ENCODE measurements at places on chromosomes 2 and 18.

- DNase-seq: no peak
Measured at GRCh38 chr18:61612517-61612916, 279.3 kb downstream of the CDH20 start.

- no peak for DNase-seq
Measured at GRCh38 chr2:215537611-215538010, 101.7 kb upstream of the FN1 start.

GRCh38 chr2:3430740-3431490, 51.4 kb downstream of the TRAPPC12 start:
- no peak for DNase-seq

GRCh38 chr2:189379287-189379630, 62.0 kb upstream of the WDR75 start:
- no peak for DNase-seq

DNA sequence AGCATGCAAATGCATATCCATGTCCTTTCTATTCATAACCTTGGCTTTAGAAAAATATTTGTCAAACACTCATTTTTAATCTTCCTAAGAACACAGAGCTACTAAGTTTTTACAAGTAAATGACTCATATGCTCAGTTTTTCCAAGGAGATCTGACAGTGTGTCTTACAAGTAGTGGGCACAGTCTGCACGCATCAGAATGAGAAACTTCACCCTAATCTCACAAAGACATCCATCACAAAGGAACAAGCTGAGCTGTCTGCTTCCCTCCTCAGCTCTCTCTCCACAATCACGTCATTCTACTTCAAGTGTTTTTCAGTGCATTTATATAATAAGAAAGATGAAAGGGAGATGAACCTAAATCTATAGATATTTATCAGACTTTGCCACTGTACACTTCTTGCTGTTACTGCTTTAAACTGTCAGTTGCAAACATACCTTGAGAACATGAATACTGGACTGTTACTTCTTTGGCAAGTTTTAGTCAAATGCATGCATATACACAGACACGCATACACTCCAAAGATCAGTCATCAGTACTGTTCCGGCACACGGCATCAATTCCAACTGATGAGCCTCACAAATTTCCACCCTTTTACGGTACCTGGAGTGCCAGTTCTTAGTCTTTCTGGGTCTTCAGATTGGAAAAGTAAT, 75.7 kb downstream of the RBMS1 start:
- no peak for DNase-seq

- DNase-seq: no peak
Measured at GRCh38 chr2:186455613-186456012, 30.4 kb upstream of the ZC3H15 start.

GRCh38 chr2:71727562-71727961, 274.2 kb downstream of the DYSF start:
- DNase-seq: no peak

- no peak for DNase-seq
Measured at GRCh38 chr2:160305081-160305750, 105.1 kb upstream of the ITGB6 start.

GRCh38 chr2:505941-506340, 171.3 kb downstream of the TMEM18 start:
- no peak for DNase-seq

DNA sequence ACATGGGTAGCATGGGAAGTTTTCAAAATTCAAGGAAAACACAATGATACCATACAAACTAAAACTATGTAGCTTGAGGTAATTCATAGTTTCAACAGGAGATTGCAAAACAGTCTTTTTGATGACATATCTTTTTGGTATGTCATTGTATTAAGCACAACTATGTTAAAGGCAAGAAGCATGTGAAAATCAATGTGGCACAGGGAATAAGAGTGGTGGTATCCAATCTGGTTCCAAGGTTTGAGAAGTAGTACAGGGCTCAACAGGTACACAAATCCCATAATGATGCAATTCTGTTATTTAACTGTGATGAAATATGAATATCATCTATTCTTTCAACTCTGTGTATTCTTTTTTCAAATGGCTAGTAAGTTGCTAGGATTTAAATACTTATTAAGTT, 16.4 kb upstream of the DLX2 start:
- no peak for DNase-seq

DNA sequence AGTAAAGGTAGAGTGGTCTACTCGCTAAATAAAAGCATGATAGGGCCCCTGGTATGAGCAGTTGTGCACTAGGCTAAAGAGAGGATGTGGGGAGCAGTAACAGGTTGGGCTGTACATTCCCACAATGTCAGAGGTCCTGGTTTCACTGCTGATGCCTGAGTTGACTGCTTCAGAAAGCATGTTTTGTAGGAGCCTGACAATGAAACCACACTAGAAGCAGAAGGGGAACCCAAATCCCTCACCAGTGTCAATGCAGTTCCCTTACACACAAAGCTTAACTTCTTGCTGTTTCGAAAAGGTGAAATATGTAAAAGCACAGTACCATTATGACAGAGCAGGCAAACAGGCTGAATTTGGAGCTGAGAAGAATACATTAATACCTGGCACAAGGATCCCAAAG, 291.7 kb upstream of the KYNU start:
- DNase-seq: no peak

GRCh38 chr2:135786823-135787222, 45.2 kb downstream of the UBXN4 start:
- no peak for DNase-seq

GRCh38 chr2:83113953-83114352, 1345.1 kb downstream of the SUCLG1 start:
- no peak for DNase-seq

DNA sequence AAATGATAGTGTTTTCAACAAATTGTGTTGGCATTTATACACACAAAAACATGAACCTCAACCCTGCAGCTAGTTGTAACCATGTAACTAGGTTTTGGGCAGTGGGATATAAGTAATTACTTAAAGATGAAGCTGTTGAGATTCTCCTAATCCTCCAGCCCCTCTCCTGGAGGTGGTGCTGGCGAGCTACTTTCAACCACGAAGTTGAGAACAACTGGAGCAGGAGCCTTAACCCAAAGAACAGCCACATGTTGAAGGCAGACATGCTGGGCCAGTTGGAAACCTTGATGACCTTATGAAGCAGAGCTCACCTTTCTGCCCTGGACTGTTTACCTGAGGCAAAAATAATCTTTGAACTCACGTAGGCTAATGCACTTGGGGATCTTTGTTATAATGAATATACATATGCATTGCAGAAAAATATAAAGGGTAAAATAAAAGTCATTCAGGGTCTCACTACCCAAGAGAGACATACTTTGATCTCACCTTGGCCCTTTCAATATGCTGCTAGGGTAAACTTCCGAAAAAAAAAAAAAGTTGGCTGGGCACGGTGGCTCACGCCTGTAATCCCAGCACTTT, 89.6 kb upstream of the NPAS2 start:
- DNase-seq: peak; percentile 51

DNA sequence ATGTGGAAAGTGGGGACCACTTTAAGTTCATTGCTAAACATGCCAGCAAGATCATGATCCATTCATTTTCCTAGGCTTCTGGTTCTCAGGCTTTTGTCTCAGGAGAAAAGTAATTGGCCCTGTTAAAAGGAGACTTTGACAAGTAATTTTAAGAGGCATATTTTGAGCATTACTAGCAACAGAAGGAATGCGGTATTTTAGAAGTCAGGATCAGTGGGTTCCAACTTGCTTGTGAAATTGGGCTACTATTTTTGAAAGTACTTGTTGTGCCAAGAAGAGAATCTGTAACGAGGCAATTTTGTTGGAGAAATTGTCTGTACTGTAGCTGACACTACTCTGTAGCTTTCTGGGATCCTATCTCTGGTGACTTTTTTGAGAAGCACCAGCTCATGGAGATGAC, 59.4 kb downstream of the CERS6 start:
- no peak for DNase-seq

GRCh38 chr2:128625421-128625820, 306.8 kb upstream of the HS6ST1 start:
- no peak for DNase-seq

DNA sequence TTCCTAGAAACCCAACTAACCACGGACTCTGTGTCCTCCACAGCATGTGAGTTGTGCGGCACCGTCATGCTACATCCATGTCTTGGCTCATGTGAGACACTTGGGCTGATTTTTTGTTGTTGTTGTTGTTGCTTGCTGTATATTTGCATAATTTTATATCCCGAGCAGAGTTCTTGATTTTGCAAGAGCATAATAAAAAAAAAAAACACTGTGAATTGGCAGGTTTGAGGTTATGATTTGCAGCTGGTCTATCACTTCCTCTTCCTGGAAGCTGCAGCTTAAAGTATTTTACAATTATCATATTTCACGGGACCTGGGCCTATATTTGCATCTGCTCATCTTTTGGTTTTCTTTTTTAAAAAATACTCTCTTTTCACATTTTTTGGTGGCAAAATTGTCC, 142.3 kb upstream of the NRP2 start:
- DNase-seq: no peak

DNA sequence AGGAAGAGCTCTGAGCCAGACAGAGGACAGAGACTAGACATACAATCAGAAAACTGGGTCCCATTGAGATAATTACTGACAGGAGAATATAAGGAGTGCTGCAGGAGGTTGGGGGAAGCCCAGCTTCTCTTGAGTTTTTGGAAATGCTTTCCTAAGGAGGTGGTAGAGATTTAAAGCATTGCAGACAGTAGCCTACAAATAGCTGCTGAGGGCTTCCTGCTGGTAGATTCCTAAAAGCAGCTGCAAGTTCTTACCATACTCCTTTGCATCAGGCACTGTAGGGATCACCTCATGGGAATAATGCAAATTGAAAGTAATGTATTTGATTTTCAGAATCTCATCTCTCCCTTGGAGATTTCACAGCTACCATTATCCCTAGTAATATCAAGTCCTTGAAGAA, 902.6 kb upstream of the GCFC2 start:
- DNase-seq: no peak

- no peak for DNase-seq
Measured at GRCh38 chr2:78592491-78592890, 433.0 kb upstream of the REG3G start.

DNA sequence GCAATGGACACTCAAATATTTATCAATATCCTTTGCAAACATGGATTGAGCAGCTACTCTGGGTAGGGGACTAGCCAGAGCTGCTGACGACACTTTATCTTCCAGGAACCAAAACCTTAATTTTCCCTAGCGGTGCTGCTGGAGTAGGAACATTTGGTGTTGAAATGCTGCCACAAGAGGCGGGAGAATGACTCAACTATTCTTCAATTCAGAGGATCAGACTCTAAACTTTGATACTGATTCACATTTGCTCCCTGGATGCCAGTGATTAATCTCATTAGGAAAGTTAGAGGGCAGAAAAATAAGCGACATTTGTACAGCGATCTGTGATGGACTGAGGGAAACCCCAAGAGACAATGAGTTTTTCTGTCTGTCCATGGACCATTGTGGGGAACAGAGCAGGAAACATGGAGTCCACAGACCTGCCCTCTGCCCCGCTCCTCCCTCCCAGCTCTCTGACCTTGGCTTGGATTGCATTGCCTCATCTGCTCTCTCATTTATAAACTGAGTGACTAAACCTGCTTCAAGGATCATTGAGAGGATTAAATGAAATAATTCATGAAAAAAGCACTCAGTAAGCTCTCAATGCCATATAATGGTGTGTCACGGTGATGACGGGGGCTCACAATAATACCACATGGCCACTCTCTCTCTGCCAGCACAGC, 12.6 kb upstream of the EPB41L3 start:
- no peak for DNase-seq

DNA sequence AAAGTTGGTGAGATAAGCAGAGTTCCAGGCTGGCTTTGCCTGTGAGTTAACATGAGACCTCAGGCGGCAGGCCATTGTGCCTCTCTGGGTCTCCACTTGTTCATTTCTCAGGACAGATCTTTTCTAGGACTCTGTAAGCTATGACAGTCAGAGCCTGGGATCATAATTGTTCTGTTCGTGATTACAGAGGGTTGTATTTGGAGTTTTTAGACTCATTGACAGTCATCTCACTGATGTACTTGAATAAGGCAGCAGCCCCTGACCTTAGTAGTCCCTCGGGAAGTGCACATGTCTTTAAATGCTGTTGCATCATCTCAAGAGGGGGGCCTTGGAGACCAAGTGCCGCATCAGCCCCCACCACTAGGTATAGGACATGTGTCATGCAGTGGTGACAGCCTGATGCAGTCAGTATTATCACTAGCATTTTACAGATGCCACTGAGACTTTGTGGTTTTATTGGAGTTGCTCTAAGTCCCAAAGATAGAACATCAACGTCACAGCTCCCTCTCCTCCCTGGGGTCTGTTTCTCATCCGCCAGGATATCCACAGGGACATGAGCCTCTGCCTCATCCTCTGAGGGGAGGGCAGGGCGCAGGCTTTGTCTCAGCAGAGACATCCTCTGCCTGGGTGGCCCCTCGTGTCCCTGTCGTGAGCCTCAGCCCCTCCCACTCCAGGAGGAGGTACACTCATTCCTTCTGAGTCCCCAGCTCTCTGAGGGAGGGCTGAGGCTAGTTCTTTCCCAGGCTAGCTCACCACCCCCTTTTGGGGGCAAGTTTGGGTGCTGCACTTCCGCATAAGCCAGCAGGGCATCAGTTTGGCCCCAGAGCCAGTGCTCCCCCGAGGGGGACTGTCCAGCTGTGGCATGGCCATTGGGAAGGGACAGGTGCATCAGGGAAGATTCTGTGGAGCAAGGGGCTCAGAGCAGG, 14.1 kb downstream of the GLI2 start:
- DNase-seq: no peak

DNA sequence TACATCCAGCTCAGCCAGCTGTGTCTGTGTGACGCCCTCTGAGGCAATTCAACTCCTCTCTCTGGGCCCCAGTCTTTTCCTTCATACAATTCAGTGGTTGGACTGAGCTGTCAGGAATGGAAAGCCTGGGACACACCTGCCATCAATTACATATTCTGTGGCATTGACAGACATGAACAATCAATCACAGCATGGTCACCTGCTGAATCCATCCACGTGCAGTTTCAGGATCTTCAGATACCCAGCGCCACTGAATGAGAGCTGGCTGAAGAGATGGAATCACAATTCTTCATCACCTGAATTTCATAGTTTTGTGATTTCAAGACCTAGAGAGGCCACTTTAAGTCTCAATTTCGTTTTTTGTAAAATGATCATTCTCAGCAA, 5.1 kb downstream of the ADRA2B start:
- DNase-seq: no peak

DNA sequence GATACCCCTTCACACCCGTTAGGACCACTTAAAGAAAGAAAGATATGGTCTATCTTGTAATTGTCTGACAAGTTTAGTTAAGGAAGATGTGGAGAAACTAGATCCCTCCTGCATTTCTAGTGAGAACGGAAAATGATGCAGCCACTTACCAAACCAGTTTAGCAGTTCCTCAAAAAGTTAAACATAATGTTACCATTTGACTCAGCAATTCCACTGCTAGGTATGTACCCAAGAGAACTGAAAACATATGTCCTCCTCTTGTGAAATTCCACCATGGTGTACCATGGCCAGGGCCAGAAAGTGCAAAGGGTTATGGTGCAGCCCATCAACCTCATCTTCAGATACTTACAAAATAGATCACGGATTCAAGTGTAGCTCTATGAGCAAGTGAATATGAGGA, 79.0 kb upstream of the ID2 start:
- DNase-seq: no peak

GRCh38 chr2:218985021-218985324, at the start of gene FEV:
Gene FEV, minus strand, starts transcription at chr2:218985184. Its CDS starts 109 bp downstream, at chr2:218985075.
- peak; percentile 78 for DNase-seq

GRCh38 chr18:7743256-7743655, 176.1 kb downstream of the PTPRM start:
- DNase-seq: no peak

- no peak for DNase-seq
Measured at GRCh38 chr2:100563407-100564247, 834 bp downstream of the PDCL3 start.

- DNase-seq: no peak
Measured at GRCh38 chr2:2524348-2524941, 193.4 kb upstream of the MYT1L start.
